Fibroblast of mammary gland (primary cell): ENCODE measurements at places on chromosomes 4 and X.

DNA sequence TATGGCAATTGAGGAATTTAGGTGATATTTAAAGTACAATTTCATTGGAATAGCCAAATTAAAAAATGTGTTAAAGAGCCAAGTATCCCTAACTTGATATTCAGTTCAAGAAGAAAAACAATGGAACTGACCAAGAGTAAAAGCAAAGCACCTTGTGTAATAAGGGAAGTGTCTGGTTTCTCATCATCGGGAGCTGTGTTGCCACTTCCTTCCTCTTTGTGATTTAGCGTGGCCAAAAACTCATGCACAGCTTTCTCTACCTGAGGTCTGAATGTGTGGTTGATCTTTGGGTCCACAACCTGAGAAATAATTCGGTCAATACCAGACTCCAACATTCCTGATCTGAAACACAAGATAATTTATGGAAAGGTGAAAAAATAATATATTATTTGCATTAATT is 12.4 kb downstream of the BOD1L1 start:
- DNase-seq = no peak

DNA sequence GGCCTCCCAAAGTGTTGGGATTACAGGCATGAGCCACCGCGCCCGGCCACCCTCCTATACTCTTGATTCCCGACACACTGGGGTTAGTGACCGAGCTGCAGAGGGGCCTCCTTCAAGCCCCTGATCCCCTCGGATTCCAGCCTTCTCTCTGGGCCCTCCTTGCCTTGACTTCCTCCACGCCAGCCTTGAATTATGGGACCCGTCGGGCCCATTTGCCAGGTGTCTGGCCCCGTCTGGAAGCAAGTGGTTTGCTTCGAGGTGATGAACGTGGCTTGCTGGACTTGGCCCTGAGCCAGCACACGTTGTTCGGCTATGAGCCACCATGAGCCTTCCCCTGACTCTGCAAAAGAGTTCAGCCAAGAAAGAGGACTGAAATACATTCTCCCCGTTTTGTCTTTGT is 37.4 kb upstream of the GRPEL1 start:
- DNase-seq = peak; percentile 16

DNA sequence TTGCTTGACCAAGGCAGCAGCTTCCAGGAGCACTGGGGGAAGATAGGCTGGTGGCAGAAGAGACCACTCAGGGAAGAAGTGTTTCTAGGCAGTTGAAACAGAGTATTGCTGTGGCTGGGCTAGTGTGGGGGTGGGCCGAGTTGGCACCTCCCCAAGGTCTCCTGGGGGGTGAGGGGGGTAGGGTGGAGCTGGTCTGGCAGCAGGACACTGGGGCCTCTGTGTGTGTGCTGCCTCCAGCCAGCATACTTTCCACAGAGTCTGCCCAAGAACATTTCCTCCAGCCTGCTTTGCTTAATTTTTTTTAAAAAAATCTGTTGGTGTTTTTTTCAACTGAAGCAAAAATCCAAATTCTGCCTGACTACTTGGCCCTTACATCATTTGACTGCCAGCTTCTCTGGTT is 4.0 kb downstream of the ITIH6 start:
- no peak for DNase-seq

DNA sequence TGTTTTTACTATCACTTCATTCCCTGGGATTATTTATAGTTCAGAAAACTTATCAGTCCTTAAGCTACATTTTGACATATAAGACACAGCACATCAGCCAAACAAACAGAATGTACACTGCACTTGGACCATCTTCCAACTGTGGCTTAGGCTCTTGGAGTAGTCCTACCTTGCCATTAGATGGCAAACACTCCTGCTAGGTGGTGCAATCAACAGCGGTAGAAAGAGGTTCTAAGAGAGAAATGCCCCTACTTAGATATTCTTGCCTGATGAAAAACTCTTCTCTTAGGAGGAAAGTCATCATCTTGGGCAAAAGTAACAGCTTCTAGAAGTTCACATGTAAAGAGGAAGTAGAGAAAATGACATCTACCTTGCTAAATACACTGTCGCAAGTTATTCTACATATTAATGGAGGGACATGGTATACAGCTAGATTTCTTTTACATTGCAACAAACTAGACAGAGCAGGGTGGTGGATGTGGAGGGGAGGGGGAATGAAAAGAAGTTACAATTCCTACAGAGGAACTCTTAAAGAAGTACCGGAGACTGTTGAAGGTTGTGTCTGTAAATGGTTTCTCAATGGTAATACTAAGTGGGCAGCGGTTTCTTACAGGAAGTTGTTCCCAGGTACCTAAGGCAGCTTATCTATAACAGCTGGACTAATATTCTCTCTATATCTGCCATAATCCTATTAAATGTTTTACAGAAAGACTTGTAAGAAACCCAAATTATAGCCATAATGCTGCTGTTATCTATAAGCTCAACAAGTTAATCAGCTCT is 8.1 kb upstream of the STPG2 start:
- DNase-seq = no peak

GRCh38 chr4:129138810-129139496 is 43.0 kb downstream of the C4orf33 start:
- no peak for DNase-seq

DNA sequence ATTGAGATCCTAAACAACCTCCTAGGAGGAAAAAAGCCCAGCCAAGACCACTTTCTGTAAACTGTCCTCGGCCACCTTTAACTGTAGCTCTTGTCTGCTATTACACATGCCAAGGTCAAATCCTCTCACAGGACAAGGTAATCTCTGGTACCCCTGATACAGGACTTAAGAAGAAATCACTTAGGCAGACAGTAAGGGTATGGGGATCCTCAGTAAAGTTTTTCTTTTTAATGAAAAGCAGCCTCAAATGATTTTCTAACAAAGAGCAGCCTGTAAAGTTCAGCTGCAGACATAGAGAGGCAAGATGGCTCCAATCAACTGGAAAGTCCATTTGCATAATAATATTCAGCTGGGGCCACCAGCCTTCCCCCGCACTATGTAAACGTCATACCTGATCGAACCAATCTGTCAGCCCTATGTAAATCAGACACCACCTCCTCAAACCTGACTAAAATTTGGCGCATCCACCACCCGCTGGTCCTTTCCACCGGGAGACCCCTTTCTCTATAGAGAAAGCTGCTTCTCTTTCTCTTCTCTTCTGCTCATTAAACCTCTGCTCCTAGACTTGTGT is 14.6 kb upstream of the MPP1 start:
- DNase-seq = no peak

- DNase-seq = no peak
These were observed 85.1 kb downstream of the FAM53A start for GRCh38 chr4:1599026-1599481.

DNA sequence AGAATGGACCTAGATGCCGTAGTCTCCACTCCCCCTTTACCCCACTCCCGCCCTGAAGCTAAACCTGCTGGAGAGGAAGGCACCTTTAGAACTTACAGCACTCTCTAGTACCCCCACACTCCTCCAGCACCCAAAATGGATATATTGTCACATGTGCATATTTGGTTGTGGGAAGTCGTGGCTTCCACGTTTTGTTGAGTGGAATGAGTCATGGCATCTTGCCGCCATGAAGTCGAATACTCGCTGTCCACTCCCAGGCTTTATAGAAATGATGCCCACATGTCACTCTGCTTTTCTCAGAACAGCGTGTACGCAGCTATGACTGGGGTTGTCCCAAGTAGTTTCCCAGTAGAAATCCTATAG is 545 bp downstream of the ABCE1 start:
- peak; percentile 75 for DNase-seq

DNA sequence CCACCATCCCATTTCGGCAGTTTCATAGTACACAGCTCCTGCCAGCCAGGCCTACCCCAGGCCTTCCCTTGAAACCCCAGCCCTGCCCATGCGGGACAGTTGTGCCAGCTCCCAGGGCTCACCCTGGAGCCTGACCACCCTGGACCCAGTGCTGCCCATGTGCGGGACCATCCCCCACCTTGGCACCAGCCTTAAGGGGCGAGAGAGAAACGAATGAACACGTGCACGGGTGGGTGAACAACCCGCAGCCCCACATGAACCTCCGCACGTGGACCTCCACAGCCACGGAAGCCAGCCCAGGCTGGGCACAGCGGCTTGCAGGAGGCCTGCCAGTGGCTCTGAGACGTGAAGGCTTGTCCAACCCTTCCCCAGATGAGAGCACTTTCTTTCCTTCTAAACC is 76.0 kb upstream of the MXD4 start:
- no peak for DNase-seq

DNA sequence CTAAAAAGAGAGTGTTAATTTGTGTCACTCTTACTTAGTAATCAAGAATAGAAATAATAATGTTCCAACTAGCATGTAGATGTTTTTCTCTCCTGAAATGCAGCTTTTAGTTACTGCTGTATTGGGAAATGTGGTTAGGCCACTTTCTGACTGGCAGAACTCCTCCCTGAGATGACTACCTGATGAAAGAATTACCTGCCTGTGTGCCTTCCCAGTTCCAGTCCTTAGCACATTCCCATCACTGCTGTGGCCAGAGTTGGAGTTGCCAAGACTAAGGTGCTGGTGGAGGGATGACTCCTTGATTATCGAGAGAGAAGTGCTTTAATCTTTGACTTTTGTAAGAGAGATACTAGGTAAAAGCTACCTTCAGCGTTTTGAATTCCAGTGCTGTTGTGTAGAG is 9.5 kb downstream of the GAB1 start:
- no peak for DNase-seq

GRCh38 chr4:174654634-174655033 is 132.3 kb upstream of the HPGD start:
- DNase-seq = no peak

DNA sequence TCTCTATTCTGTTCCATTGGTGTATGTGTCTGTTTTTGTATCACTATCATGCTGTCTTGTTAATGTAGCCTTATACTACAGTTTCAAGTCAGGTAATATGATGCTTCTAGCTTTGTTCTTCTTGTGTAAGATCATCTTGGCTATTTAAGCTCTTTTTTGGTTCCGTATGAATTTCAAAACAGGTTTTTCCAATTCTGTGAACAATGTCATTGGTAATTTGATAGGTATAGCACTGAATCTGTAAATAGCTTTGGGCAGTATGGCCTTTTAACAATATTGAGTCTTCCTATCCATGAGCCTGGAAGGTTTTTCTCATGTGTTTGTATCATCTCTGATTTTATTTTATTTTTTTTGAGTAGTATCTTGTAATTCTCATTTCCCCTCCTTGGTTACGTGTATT is 94.3 kb downstream of the ANAPC10 start:
- DNase-seq = no peak

DNA sequence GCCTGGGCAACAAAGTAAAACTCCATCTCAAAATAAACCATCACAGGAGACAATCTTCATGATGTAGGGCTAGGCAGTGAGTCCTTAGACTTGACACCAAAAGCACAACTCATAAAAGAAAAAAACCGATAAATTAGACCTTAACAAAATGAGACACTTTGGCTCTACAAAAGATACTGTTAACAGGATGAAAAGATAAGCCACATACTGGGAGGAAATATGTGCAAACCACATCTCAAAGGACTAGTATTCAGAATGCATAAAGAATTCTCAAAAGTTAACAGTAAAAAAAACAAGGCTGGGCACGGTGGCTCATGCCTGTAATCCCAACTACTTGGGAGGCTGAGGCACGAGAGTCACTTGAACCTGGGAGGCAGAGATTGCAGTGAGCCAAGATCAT is 13.2 kb downstream of the EFHC2 start:
- no peak for DNase-seq

GRCh38 chr4:108454227-108454626 is 166.1 kb upstream of the RPL34 start:
- DNase-seq = no peak

DNA sequence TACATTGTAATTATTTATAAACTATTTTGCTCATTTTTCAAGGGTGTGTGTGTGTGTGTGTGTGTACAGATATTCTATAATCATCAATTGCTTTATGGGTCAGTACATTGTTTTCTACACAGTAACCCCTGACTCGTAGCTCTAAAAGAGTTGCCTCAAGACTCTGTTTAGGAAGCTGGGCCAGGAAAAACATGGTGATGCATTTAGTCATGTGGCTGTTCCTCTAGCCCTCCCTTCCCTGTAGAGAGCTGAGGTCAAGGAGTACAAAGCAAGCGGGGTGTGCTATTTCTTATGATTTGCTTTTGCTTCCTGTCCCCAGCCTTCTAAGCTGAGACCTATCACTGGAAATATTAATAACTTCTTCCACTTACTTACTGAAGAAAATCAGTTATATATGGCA is 34.8 kb upstream of the SPANXD start:
- DNase-seq = peak; percentile 28

DNA sequence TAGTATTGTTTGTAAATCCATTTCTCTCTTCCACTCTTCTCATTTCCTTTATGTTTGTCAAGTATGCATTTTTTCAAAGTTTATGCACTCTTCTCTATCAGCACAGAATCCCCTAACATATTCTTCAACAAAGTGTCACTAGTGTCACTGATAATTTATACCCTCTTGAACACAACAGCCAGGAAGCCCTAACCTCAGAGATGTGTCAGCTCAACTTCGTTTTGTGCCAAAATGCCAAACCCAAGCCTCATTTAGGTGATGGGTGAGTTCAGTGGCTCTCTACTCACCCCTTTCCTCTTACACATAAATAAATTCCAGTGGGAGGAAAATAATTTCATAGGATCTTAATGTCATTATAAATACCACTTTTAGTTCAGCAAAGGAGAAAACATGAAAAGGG is 22.4 kb upstream of the P2RY10 start:
- DNase-seq = peak; percentile 32

DNA sequence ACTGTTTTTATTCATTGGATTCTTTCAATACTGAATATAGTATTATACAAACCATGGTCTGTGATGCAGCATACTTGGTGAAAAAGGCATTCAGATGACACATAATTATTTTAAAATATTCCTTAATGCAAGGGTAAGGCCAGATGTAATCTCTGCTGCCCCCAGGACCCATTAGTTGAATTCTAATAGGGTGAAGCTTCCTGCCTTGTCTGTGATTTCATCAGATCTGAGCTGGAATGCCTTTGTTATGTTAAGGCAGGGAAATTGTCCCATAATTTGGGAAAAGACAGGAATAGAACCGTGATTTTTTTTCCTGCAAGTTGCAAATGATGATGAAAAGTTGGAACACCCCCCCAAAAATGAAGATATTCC is 26.1 kb downstream of the ZRSR2 start:
- DNase-seq = no peak

DNA sequence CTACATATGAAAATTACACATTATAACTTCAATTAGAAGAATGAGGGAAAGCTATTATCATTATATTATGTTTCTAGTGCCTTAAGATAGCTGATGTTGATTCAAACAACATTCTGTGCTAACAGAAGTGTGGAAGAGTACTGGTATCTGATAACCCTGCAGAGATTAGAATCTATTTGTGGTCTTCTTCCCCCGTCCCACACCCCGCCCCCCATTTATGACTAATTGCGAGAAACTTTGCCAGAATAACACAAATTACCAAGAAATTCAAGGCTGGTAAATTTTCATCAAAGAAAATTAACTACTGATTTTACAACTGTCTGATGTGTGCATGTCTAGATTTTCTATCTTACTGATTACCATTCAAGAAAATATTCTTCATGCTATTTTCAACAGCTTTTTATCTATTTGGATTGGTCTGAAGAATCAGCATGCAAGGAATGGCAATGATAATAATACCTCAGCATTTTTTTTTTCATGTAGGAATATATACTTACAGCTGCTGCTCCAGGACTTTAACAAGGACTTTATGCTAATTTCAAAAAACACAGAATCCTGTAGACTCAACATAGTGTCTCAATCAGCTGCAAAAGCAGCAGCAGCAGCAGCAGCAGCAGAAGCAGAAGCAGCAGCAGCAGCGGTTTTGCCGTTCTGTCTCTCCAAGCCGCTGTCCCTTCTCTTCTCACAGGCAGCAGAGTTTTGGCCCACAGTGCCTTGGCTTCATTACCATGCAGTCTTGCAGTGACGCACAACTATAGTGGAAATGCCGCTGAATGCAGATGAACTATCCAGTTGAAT is 126.7 kb downstream of the FRYL start:
- peak; percentile 82 for DNase-seq
